Cardiac fibroblast (primary cell): ENCODE measurements at places on chromosomes 5 and 9.

DNA sequence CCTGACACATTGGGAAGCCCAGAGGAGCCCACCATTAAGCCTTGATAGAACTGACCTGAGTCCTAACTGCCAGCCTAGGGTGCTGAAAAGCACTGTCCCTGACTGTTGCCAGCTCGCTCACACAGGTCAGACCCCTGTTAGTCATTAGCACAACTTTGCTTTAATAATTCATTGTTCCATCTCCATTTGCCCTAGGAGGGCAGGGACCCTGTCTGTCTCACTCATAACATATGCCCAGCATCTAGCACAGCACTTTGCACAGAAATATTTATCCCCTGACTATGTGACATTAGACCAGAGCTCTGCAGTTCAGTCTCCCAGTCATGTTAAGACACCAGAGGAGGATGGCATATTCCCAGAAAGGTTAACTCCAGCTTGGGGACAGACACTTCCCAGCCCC lies 61.8 kb upstream of the STXBP1 start:
- DNase-seq = no peak

DNA sequence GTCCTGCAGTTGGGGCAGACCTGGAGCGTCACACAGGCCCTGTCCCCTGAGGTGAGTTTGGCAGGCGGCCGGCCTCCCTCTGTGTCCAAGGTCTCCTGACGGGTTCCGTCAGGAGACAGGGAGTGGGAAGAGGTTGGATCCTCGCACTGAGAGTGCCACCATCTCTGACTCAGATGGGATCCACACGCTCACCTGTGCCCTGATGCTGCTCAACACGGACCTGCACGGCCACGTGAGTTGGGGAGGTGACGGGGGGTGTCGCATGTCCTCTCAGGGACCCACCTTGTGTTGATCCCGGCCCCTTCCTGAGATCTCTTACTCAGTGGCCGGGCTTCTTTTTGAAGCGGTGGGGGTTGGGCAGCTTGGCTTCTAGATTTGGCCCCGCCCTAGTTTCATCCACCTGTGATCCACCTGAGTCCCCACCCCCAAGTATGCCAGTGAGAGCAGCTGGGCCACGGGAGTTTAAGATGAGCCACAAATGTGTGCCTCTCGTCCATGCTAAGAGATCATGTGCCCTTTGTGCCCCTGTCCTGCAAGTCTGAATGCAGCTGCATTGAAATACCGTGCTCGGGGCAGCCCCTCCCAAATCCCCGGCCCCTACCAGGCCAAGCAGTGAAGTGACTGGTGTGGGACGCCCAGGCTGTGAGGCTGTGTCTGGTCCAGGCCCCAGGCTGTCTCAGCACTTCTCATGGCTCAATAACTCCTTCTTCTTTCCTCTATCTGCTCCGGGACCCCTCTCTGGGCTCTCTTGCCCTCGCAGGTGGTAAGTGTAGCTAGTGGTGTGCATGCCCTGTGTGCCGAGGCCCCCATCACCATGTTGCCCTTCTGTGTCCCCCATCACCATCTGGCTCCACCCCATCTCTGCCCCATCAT lies 27.2 kb downstream of the PSD2 start:
- DNase-seq = no peak

GRCh38 chr9:134913713-134914500 lies 3.8 kb downstream of the FCN1 start:
- DNase-seq = no peak

- no peak for DNase-seq
These were observed 436.0 kb downstream of the ZNF608 start for GRCh38 chr5:124310453-124310852.

DNA sequence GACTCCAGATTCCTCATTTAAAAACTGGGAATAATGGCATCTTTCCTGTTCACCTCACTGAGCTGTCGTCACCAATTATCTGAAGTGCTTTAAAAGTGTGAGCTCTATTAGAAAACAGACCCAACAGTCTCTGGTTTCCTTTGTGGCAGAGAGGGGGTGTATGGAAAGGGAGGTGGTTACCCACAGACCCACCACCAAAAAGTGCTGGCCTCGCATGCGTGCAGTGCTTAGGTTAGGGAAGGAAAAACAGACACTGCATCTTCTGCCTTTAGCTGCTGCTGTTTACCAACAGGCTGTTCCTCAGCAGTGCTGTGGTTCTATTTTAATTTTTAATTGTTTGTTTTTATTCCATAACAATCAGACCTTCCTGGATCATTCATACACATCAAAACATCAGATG lies 249.6 kb downstream of the PIK3R1 start:
- DNase-seq = no peak

- DNase-seq = no peak
These were observed 190.5 kb downstream of the FSTL4 start for GRCh38 chr5:133421806-133422205.

GRCh38 chr5:116671211-116671736 lies 96.7 kb upstream of the SEMA6A start:
- DNase-seq = no peak
